ENCODE measurements at places on chromosomes 1 and 21.

GRCh38 chr1:15680561-15681348, 3.4 kb upstream of the PLEKHM2 start:
- DNase-seq: peak; percentile 89

DNA sequence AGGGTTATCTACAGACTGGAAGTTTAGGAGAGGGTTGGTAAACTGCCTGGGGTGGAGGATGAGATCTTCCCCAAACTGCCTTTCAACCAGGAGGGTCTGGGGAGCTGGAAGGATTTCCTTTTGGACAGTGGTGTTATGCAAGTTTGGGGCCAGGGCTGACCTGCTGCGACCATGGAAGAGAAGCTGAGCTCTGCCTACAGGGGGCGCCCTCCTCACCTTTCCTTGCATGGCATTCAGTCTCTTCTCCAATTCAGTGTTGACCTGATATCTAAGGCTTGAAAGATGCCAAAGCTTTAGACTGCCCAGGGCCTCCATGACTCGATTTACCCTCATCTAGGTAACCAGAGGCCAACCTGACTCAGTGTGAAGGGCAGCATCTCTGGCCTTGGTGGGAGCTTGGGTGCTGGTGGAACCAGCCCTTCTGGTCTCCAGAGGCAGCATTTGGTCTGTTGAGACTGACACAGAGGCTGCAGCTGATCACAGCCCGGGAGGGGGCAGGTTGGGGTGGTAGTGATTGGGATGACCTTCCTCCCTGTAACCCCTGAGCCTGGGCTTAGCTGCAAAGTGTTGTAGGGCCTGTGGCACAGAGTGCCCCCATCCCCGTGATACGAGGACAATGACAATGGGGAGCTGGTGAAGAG, 170.0 kb downstream of the GRIK3 start:
- DNase-seq: no peak

DNA sequence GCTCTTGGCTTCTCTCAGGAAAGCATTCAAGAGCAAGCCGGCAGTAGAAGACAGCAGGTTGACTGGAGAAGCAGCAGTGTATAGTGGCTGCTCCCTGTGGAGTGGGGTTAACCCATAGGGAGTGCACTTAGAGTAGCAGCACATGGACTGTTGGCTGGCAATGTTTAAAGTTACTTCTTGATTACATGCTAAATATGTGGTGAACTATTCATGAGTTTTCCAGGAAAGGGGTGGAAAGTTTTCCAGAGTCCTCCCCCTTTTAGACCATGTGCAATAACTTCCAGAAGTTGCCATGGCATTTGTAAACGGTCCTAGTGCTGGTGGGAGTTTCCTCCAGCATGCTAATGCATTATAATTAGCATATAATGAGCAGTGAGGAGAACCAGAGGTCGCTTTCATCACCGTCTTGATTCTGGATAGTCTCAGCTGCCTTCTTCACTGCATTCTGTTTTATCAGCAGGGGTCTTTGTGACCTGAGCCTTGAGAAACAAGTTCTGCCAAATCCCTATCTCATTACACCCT, 131.8 kb downstream of the CCDC185 start:
- DNase-seq: no peak

GRCh38 chr21:31592963-31593560, 66.4 kb upstream of the SOD1 start:
- DNase-seq: no peak

- DNase-seq: no peak
These were observed 603.4 kb downstream of the PTPRU start for GRCh38 chr1:29839726-29840125.

DNA sequence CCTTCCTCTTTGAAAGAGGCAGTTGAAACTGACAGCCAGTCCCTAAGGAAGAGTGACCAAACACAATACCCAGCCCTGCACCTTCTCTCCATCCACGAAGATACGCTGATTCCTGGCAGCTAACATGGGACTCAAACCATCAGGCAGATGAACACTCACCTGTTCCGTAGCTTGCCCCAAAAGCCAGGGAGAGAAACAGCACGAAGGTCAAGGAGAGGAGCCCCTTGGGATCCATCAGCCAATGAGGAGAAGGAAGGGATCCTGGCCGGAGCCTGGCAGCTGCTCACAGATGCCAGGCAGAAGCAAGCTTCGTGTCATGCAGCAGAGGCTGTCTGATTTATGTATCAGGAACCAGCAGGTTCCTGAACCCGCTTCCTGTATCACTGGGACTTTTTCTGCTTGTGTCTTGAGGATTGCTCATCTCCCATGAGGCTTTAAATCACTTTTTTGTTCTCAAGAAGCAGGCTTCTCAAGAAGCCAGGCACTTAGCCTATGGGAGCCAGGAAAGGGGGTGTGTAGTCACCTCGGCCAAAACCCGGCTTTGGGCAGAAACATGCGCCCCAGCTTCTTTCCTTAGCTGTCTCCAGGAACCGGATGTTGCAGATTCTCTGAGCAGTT, at the start of gene SLAMF1:
SLAMF1 (minus strand) TSS at position 334 of the 618 bp plus-strand sequence; CDS start at position 235, 99 bp downstream.
- DNase-seq: peak; percentile 40

DNA sequence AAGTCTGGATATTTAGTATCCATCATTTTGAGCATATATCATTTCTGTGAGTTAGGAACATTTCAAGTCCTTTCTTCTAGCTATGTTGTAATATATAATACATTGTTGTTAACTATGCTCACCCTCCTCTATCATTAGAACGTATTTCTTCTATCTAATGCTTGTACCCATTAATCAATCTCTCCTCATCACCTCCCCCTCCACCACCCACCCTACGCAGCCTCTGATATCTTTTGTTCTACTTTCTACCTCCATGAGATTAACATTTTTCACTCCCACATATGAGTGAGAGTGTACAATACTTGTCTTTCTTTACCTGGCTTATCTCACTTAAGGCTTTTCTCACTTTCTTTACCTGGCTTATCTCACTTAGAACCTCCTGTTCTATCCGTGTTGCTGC, 156.2 kb downstream of the FMN2 start:
- no peak for DNase-seq

GRCh38 chr1:18182398-18183160, 75.0 kb downstream of the IGSF21 start:
- DNase-seq: no peak

DNA sequence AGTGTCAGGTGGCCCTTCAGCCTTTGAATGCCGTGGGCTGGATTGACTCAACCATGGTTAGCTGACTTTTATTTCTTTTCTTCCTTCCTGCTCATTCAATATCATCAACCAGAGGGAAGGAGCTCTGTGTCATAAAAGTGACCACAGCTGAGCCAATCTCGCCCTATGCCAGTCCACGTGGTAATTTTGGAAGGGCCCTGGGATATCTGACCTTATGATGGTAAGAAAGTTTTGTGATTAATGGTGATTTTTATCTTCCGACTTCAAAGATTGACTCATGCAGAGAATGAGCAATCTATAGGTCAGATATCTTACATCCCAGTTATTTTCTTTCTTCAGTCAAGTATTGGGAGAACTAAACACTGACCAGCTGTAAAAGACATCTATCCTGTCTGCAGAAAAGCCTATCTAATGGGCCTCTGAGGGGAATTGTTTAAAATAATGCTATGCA, 170.3 kb downstream of the ZC3H11B start:
- DNase-seq: no peak

- DNase-seq: no peak
These were observed 19.2 kb downstream of the CAPZB start for GRCh38 chr1:19466112-19466561.

All from cardiac fibroblast (primary cell).